ENCODE measurements at places on chromosomes 6 and 20. TPM values are rescaled to one million over a fixed set of nuclear protein-coding genes. Genes with fewer than 3 reads are reported as not detected.

SLC22A7 gene
- not detected for total RNA-seq

COL11A2 gene
- total RNA-seq: 2.8 TPM

TCP11 gene
- total RNA-seq: not detected

ADGRF5 gene
- not detected for total RNA-seq

PSMB1 gene
- total RNA-seq: 98.8 TPM

MROH8 gene
- total RNA-seq: 1.1 TPM

SENP6 gene
- 94.8 TPM for total RNA-seq

PLCB4 gene
- 0.06 TPM for total RNA-seq

MYLK4 gene
- 2.0 TPM for total RNA-seq

CST5 gene
- not detected for total RNA-seq

MCUR1 gene
- 4.5 TPM for total RNA-seq

DNA sequence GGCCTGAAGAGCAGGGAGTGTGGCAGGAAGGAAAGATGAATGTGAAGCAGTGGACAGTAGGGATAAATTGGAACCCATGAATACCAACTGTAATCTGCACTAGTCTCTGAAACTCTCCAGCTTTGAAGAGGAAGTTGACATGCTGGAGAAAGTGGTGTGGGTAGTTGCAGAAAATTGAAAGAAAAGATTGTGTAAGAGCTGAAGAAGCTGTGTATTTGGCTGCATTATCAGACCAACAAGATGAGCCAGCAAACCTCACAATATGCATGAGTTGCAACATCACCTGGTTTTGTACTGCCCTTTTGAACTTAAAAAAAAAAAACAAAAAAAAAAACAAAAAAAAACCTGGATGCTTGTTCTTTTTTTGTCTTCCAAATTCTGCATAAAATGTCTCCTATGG is 921.9 kb upstream of the EYS start:
- no peak for DNase-seq
- no peak overlapping the region for H3K4me3 ChIP-seq

GRCh38 chr6:96687121-96687520 is 124.2 kb downstream of the FHL5 start:
- H3K4me1 ChIP-seq: no peaks in the 10 kb centered on the region
- DNase-seq: no peak
- no peaks in the 10 kb centered on the region for H3K36me3 ChIP-seq
- H3K27ac ChIP-seq: no peak overlapping the region
- no peak overlapping the region for H3K4me3 ChIP-seq

DNA sequence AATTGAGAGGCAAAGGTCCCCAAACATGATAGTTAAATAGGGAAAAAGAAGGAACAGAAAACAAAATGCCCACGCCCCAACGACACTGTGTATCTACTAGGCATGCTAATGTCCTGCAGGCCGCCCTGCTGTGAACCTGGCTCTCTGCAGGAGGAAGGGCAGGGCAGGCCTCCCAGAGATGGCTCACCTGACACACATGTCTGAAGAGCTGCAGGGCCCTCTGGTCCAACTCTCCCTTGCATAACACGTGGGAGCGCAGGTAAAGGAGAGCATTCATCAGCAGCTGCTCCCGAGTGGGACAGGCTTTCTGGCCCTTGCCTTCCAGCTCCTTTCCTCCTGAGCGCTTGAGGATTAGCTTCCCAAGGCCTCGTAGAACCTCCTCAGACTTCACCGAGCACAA is 53.7 kb upstream of the LYRM2 start:
- H3K27me3 ChIP-seq: no peaks in the 10 kb centered on the region
- H3K27ac ChIP-seq: no peak overlapping the region
- H3K4me1 ChIP-seq: peaks cover 4% of the 10 kb centered on the region
- H3K36me3 ChIP-seq: peaks cover 94% of the 10 kb centered on the region
- no peak for DNase-seq
- no peak overlapping the region for H3K4me3 ChIP-seq

DNA sequence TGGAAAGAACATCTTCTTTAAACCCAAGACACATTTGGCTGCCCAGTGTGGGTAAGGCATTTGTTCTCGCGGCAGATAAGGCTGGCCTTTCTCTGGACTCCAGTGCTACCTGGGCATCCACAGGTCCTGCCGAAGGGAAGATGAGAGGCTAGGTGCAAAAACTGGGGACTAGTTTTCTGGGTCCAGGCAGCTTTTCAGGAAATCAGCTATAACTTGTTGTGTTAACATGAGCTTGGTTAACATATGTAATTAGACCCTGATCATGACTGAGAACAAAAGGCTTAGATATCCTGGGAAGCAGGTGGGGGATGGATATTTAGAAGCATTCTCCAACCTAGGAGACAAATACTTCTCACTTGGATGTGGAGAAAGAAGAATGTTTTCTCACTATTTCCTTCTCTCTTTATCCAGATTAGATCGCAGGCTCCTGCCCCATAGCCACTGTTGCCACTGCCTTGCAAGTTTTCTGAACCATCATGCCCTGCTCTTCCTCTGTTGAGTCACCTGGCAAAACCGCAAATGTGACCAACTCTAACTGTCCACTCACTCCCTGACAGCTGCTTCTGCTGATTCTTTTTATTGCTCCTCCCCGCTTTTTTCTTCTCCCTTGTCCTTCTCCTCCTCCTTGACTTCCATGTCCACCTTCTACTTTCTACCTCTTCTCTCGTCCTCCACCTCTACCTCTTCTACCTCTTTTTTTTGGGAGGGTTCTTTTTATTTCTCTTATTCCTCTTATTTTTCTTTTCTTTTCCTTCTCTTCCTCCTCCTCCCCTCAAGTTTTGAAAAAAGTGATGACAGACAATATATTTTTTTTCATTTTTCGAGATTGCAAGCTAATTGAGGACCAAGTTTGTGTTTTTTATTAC is 258.1 kb downstream of the UTRN start:
- no peak overlapping the region for H3K4me3 ChIP-seq
- no peak for DNase-seq
- no peak overlapping the region for H3K27ac ChIP-seq
- peaks cover 86% of the 10 kb centered on the region for H3K36me3 ChIP-seq

DNA sequence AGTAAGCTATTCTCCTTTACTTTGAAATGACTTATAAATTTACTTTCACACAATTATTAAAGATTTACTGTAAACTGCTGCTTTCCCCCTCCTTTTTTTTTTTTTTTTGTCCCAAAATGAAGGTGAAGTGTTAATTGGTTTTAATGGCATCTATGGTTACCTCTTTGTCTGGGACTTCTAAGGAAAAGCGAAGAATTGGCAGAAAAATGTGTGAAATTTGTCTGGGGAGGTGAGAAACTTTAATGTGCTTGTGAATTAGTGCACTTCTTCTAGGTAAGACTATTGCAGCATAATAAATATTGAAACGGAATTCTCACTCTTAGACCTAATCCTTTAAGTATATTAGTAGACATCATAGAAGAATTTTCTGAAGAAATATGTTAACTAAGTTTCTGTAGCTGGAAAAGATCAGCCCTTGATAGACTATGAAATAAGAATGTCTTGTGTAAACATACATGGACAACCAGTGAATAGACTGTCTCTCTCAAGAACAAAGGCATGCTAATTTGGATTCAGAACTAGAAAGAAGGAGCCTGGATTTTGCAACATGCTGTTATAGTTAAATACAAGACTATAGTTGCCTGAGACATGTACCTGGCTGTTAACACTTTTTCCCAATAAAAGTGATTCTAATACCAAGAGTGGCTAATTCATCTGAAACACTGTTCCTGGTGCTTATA is 23.9 kb downstream of the FLRT3 start:
- no peaks in the 10 kb centered on the region for H3K27me3 ChIP-seq
- no peak overlapping the region for H3K4me3 ChIP-seq
- H3K4me1 ChIP-seq: no peaks in the 10 kb centered on the region
- H3K27ac ChIP-seq: no peak overlapping the region
- no peaks in the 10 kb centered on the region for H3K36me3 ChIP-seq

DNA sequence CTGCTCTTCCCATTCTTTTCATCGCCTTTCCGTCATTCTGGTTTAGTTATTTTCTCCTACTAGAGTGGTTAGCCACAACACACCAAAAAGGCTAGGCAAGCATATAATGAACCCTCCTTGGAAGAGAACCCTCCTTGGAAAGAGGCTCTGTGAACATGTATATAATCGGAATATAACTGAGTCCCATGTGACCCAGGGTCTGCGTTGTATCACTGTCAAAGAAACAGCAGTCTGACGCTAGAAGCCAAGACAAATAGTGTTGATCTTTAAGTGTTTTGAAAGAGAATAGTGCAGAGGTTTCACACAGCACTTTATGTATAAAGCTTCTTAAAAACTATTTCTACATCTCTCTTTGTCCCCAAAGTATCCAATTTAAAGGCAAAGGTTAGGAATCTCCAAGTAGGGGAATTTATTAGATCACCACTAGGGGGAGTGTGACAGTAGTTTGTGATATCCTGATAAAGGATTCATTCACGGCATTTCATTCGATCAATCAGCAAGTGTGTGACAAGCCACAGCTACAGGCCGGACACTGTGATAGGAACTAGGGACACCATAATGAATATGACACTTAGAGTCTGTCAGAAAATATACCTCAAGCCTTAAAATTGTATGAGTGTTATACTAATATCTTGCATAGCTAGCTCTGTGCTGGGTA is 395.3 kb downstream of the CD109 start:
- no peak for DNase-seq
- H3K36me3 ChIP-seq: no peaks in the 10 kb centered on the region
- H3K4me1 ChIP-seq: no peaks in the 10 kb centered on the region

DNA sequence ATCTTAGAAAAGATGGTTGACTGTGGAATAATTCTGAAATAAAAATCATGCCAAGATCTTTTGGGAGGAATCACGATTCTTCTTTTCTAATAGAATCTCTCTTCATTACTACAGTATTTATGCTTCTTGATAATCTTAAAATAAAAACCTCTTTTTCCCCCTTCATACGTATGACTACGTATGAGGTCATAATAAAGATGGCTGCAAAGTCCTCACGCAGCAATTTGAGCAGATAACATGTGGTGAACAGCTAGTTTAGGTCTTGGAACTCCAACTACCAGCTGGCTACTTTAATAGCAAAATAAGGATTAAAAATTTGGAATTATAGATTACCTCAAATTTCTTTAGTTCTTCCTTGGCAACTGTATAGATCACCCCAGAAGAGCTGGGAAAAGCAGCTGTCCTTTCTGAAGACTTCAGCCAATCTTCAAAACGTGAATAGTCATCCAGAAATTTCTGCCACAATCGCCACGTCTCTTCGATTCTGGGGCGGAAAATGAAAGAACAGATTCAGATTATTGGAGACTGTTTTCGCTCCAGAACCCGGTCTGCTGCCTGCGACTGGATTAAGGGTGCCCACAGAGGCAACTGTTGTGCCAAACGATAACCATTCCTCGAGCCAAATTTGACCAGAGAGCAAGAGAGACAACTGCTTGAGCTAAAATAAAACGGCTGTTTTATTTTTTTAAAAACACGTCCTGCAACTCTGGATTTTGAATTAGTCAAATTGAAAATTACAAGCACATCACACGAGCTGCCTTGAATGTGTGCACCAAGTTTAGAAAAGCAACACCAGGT is 347.3 kb downstream of the ESR1 start:
- no peaks in the 10 kb centered on the region for H3K27me3 ChIP-seq
- H3K4me3 ChIP-seq: no peak overlapping the region
- H3K4me1 ChIP-seq: no peaks in the 10 kb centered on the region

- H3K4me1 ChIP-seq: no peaks in the 10 kb centered on the region
- no peak for DNase-seq
- H3K27me3 ChIP-seq: no peaks in the 10 kb centered on the region
- H3K4me3 ChIP-seq: no peak overlapping the region
Measured at GRCh38 chr6:42226161-42226611, 8.5 kb upstream of the MRPS10 start.

DNA sequence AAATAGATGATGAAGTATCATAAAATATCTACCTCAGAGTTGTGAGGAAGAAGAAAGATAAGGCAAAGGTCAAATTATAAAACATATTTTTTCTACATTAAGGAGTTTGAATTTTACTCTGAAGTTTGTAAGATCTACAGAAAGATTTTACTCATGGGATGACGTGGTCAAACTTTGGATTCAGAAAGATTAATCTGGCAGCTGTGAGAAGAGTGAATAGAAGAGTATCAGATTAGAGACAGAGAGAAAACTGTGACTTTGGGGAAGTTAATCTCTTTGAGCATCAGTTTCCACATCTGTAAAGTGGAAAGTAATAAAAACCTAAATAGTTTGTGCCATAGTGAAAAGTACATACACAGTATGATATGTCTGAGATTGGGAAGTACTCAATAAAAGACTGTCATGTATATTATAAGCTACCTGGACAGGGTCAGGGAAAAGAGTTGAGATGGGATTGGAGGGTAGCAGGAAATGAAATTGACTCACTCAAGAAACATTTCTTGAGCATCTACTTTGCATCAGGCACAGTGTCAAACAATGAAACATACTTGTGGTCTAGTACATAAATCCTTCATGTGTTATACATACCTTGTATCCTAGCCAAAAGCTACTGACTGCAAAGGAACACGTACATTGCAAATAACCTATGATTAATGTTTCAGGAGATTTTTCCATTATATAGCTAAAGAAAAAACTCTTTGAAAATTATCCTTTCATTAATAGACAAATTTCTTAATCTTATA is 222.1 kb downstream of the TMEM200A start:
- no peak for DNase-seq
- H3K27me3 ChIP-seq: no peaks in the 10 kb centered on the region
- no peak overlapping the region for H3K4me3 ChIP-seq
- H3K4me1 ChIP-seq: no peaks in the 10 kb centered on the region

DNA sequence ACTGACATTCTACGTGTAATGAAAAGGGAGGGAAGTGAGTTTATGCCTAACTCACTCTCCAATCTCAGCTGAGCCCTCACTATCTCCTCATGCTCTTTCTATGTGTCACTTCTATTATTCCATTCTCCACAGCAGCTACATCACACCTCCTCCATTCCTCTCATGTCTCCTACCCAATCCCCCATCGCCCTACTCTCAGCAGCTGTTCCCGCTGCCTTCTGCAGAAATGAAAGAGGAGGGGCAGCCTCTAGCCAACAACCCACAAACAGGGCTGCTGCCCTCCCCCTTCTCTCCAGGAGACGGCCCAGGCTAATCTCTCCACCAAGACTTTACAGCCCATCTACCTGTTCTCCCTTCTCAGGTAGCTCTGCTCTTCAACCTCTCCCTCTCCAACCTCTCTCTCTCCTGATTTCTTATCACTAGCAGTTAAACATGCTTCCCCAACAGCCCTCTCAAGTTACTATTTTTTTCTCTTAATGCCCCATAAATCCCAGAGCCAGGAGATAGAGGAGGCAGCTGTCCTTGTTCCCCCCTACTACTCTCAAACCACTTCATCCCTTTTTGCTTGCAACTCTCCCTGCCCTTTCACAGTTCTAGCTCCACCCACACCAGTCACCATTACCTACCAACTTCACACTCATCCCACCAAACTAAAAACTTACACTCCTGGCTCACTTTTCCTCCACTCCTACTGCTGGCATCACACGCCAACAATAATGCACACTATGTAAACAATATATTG is 136.5 kb downstream of the BTBD9 start:
- no peaks in the 10 kb centered on the region for H3K27me3 ChIP-seq
- no peak overlapping the region for H3K4me3 ChIP-seq
- no peak for DNase-seq
- H3K36me3 ChIP-seq: no peaks in the 10 kb centered on the region
- H3K27ac ChIP-seq: no peak overlapping the region

GRCh38 chr20:53658322-53658721 is 64.7 kb upstream of the ZNF217 start:
- no peaks in the 10 kb centered on the region for H3K36me3 ChIP-seq
- no peaks in the 10 kb centered on the region for H3K27me3 ChIP-seq
- no peak overlapping the region for H3K27ac ChIP-seq
- H3K4me1 ChIP-seq: peaks cover 43% of the 10 kb centered on the region
- DNase-seq: no peak

- peaks cover 100% of the 10 kb centered on the region for H3K4me1 ChIP-seq
- H3K27me3 ChIP-seq: no peaks in the 10 kb centered on the region
- H3K36me3 ChIP-seq: peaks cover 11% of the 10 kb centered on the region
Measured at GRCh38 chr20:48771542-48771941, 56.3 kb downstream of the PREX1 start.

All from CD4-positive, alpha-beta T cell (primary cell).